ENCODE measurements at places on chromosomes 3 and 15. TPM values are rescaled to one million over a fixed set of nuclear protein-coding genes. Genes with fewer than 3 reads are reported as not detected.

Gene TGM4
- total RNA-seq, result not detected

Gene IQCH
- total RNA-seq, result 0.77 TPM

Gene MBD4
- 47.9 TPM for total RNA-seq

Gene HPS3
- total RNA-seq, result 29.4 TPM

Gene SOX2
- total RNA-seq, result not detected

Gene PDE8A
- 18.2 TPM for total RNA-seq

Gene ZNF501
- total RNA-seq, result 1.5 TPM

- H3K4me1 ChIP-seq, result no peaks in the 10 kb centered on the region
- H3K4me3 ChIP-seq, result no peak overlapping the region
- H3K36me3 ChIP-seq, result peaks cover 33% of the 10 kb centered on the region
- H3K27me3 ChIP-seq, result no peaks in the 10 kb centered on the region
Measured at GRCh38 chr3:97939401-97939800, 32.8 kb downstream of the RIOX2 start.

DNA sequence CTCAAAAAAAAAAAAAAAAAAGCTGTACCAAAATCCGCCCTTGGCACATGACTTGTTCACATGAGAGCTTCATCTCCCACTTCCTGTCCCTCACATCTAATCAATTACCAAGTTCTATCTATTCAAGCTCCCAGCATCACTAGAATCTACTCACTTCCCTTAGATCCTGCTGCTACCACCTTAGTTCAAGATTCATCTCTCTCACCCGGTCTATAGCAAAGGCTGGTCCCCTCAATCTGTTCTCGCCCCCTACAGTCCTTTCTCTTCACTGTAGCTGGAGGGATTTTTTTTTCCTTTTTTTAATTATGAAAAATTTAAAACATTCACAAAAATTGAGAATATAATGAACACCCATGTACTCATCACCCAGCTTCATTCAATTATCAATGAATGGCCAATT, 16.7 kb upstream of the GPR160 start:
- H3K27ac ChIP-seq, result no peak overlapping the region
- H3K27me3 ChIP-seq, result peaks cover 4% of the 10 kb centered on the region
- H3K4me3 ChIP-seq, result no peak overlapping the region
- H3K4me1 ChIP-seq, result peaks cover 16% of the 10 kb centered on the region
- DNase-seq, result no peak

DNA sequence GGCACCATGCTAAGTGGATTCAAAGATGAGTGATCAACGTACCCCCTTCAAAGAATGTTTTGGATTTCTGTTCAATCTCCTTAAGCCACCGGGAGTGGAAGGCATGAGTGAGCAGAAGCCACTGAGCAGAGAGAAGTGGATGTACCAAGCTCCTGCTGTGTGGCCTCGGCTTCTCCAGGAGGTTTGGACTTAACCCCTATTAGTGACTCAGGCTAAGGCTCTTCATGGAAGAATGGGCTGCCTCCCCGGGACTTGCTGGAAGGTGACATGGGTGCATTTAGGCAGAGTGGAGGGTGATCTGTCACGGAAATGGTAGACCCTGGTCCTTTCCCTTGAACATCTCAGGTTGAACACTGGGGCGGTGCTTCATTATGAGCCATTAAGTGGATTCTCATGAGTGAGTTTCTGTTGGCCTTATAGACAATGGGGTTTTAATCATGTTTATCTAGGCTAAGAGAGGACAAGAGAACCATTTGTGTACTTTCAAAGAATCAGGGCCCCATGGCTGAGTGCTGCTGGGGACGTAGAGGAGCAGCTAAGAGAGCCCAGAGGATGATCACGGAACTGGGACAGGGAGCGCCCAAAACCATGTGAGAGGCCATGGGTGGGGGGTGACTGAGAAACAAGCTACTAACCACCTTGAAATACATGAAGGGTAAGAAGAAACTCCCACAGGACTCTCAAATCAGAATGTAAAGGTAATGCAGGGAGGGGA, 62.2 kb downstream of the HES1 start:
- no peak overlapping the region for H3K27ac ChIP-seq
- H3K4me3 ChIP-seq, result no peak overlapping the region
- no peaks in the 10 kb centered on the region for H3K36me3 ChIP-seq
- peaks cover 29% of the 10 kb centered on the region for H3K4me1 ChIP-seq

DNA sequence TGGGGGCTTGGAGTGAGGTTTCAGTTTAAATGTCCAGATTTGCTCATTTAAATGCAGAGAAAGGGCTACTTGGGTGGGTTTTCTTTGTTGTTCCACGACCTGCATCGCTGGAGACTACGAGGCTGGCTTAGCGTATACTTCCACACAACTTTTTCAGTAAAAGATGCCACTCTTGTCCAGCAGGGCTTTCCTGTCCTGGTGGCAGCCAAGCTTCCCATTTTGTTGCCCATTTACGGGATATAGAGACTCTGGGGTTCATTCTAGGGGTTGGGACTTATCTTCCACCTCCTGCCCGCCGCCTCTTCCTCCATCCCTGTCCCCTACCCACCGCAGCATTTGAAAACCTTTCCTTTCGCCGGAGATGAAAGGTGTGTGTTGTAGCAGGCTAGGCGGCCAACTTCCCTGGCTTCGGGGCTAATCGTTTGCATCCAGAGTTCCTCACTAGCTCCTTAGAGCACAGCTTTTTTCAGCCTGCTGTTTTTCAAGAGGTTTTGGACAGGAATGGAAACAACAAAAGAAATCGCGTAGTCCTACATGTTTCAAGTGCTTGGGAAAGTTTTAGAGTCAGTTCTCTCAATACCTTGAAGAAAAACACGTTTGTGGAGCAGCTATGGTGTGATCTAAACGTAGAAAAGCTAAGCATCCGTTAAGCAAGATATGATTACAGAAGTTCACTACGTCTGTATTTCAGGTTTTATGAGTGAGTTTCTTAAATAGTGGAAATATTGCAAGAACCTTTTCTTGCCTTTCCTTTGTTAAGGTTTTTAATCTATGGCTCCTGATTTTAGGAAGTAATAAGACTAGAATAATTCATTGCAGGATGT, 843 bp downstream of the CHRNA5 start:
- no peaks in the 10 kb centered on the region for H3K36me3 ChIP-seq
- peak; percentile 11 for DNase-seq
- H3K4me3 ChIP-seq, result peak overlapping the region; percentile 80
- peak overlapping the region; percentile 6 for H3K27ac ChIP-seq
- peaks cover 26% of the 10 kb centered on the region for H3K4me1 ChIP-seq

GRCh38 chr3:123365450-123366143, 83.3 kb downstream of the ADCY5 start:
- no peaks in the 10 kb centered on the region for H3K36me3 ChIP-seq
- DNase-seq, result no peak
- H3K27ac ChIP-seq, result no peak overlapping the region

- H3K27me3 ChIP-seq, result no peaks in the 10 kb centered on the region
- H3K27ac ChIP-seq, result peak overlapping the region; percentile 96
- DNase-seq, result peak; percentile 84
- peaks cover 56% of the 10 kb centered on the region for H3K4me1 ChIP-seq
Measured at GRCh38 chr15:90142216-90143165, 40.2 kb upstream of the IDH2 start.

DNA sequence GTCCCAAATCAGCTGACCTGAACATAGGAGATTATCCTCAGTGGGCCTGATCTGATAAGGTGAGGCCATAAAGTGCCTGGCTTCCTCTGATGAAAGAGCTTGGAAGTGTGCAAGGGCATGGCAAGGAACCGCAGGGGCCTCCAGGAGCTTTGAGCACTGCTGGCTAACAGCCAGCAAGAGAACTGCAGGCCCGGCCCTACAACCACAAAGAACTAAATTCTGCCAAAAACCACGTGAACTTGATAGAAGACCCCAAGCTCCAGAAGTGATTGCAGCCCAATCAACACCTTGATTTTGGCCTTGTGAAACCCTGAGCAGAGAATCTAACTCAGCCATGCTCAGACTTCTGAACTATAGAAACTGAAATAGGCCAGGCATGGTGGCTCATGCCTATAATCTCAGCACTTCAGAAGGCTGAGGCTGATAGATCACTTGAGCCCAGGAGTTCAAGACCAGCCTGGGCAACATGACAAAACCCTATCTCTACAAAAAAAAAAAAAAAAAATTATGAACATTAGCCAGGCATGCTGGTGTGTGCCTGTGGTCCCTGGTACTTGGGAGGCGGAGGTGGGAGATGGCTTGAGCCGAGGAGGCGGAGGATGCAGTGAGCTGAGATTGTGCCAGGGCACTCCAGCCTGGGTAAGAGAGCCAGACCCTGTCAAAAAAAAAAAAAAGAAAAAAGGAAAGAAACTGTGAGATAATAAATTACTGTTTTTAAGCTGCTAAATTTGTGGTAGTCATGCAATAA, 7.7 kb upstream of the DIS3L start:
- H3K4me3 ChIP-seq, result no peak overlapping the region
- no peak for DNase-seq
- peaks cover 4% of the 10 kb centered on the region for H3K27me3 ChIP-seq
- no peaks in the 10 kb centered on the region for H3K36me3 ChIP-seq
- peaks cover 9% of the 10 kb centered on the region for H3K4me1 ChIP-seq

- DNase-seq, result no peak
- H3K4me1 ChIP-seq, result no peaks in the 10 kb centered on the region
- H3K36me3 ChIP-seq, result no peaks in the 10 kb centered on the region
- no peak overlapping the region for H3K27ac ChIP-seq
Measured at GRCh38 chr3:159775372-159775961, 213.2 kb upstream of the IL12A start.

DNA sequence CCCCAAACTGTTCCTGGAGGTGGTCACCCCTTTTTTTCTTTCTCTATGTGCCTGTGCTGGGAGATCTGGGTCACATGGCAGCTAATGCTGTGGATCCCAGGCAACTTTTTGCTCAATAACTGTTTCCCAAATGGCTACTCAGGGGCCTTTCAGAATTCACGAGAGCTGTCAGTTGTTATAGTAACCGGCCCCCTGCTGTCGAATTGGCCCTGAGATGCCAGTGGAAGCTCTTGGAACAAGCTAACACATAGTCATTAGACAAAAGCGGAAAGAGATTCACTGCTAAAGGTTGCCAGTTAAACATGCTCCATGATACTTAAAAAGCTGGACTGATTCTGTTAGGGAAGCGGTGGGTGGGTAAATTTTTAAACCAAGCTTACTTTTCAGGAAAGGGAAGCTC, 144.1 kb downstream of the FEZF2 start:
- DNase-seq, result no peak
- no peak overlapping the region for H3K27ac ChIP-seq
- no peaks in the 10 kb centered on the region for H3K36me3 ChIP-seq
- H3K27me3 ChIP-seq, result peaks cover 4% of the 10 kb centered on the region
- no peak overlapping the region for H3K4me3 ChIP-seq

DNA sequence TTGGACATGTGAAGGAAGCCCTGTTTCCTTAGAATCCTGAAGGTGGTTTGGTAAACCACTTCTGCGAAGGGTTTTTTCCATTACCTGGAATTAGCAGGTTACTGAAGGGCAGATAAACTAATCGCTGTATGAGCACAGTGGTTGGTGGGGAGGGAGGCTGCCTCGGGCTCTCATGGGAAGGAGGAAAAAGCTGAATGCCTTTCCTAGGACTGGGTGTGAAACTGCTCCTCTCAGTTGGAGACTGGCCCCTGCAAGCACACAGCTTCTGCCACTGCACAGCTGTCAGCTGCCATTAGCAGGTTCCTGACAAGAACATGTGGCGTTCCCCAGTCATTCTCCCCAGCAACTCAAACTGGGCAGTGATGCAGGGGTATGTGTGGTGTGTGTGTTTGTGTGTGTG, 376.3 kb downstream of the GAP43 start:
- H3K4me3 ChIP-seq, result no peak overlapping the region
- no peaks in the 10 kb centered on the region for H3K27me3 ChIP-seq
- no peak for DNase-seq
- H3K36me3 ChIP-seq, result no peaks in the 10 kb centered on the region
- no peak overlapping the region for H3K27ac ChIP-seq

DNA sequence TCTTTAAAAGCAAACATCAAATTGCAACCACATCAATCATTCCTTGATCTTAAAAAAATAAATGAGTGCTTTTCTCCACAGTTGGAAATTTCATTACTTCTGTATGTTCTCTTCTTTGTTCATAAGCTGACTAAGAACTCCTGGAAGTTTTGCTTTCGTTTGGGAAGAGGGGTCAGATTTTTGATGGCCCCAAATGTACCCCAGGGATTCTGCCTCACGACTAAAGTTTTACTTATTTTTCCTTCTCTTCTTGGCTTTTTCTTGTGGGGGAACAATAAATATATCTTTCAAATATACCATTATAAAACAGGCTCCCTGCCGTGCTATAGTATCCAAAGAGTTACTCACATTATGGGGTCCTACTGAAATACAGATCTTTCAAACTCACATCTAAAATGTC, 215.0 kb upstream of the CDIN1 start:
- H3K4me3 ChIP-seq, result no peak overlapping the region
- DNase-seq, result no peak

GRCh38 chr3:45687828-45688193, 1.4 kb upstream of the SACM1L start:
- peak overlapping the region; percentile 81 for H3K4me3 ChIP-seq
- peaks cover 28% of the 10 kb centered on the region for H3K36me3 ChIP-seq
- no peak for DNase-seq
- peak overlapping the region; percentile 63 for H3K27ac ChIP-seq
- peaks cover 3% of the 10 kb centered on the region for H3K27me3 ChIP-seq

DNA sequence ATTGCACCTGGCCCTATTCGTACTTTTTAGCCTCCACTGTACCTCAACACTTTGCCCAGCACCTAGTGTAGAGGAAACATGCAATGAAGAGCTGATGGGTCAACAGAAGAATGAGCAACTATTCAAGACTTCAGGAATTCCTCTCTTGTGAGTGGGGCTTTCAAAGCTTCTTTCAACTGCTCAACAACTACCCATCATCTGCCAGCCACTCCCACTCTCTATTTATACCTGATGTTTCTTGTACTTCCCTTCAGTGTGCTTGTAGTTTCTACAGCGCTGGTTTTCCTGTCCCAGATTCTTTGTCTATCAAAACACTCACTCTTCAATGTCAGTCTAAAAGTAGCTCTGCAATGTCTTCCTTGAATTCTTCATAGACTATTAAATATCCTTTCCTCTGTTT, 168.3 kb upstream of the LPP start:
- H3K4me1 ChIP-seq, result peaks cover 43% of the 10 kb centered on the region
- no peaks in the 10 kb centered on the region for H3K27me3 ChIP-seq
- H3K36me3 ChIP-seq, result peaks cover 14% of the 10 kb centered on the region
- peak overlapping the region; percentile 51 for H3K27ac ChIP-seq
- no peak for DNase-seq
- H3K4me3 ChIP-seq, result no peak overlapping the region

DNA sequence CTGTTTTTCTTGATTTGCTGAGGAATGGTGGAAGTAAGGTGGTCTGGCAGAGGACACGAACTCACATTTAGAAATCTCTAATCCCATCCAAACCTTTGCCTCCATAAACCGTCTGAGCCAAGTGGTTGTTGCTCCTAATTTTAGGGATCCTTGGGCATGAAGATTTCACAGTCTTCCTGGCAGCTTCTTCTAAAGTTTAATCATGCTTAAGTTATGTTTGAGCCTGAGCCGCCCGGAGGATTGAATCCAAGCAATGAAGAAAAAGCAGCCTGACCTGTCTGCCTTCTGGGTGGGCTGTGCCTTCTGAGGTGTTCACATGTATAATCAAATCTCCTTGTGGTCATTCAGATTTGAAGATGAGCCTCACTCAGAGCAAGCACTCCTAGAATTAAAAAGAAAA, 249.0 kb downstream of the CD47 start:
- no peaks in the 10 kb centered on the region for H3K4me1 ChIP-seq
- H3K36me3 ChIP-seq, result no peaks in the 10 kb centered on the region
- no peak overlapping the region for H3K4me3 ChIP-seq
- no peaks in the 10 kb centered on the region for H3K27me3 ChIP-seq
- DNase-seq, result no peak

- no peak overlapping the region for H3K4me3 ChIP-seq
- H3K4me1 ChIP-seq, result peaks cover 29% of the 10 kb centered on the region
- DNase-seq, result no peak
- peaks cover 28% of the 10 kb centered on the region for H3K27me3 ChIP-seq
- H3K27ac ChIP-seq, result no peak overlapping the region
- peaks cover 14% of the 10 kb centered on the region for H3K36me3 ChIP-seq
Measured at GRCh38 chr15:70235347-70235746, 137.6 kb upstream of the TLE3 start.

- H3K4me1 ChIP-seq, result peaks cover 6% of the 10 kb centered on the region
- H3K36me3 ChIP-seq, result no peaks in the 10 kb centered on the region
- DNase-seq, result no peak
- no peak overlapping the region for H3K4me3 ChIP-seq
Measured at GRCh38 chr3:133924041-133924440, 28.4 kb upstream of the RAB6B start.
